ENCODE measurements at places on chromosomes 12 and 14.
A peak's percentile ranks its signal among the peaks of the same experiment; 100 is the strongest.

GRCh38 chr12:50745861-50746260 lies 18.0 kb upstream of the ATF1 start:
- no peak for DNase-seq

- DNase-seq: no peak
These were observed 83.7 kb upstream of the ETV6 start for GRCh38 chr12:11565752-11566151.

- DNase-seq: no peak
These were observed 498.5 kb downstream of the NELL2 start for GRCh38 chr12:44377443-44378187.

GRCh38 chr12:80813820-80814219 lies 97.1 kb downstream of the MYF5 start:
- no peak for DNase-seq

GRCh38 chr12:66688846-66689439 lies 10.1 kb upstream of the GRIP1 start:
- DNase-seq: peak; percentile 77

GRCh38 chr14:85487215-85487614 lies 42.7 kb upstream of the FLRT2 start:
- DNase-seq: no peak

DNA sequence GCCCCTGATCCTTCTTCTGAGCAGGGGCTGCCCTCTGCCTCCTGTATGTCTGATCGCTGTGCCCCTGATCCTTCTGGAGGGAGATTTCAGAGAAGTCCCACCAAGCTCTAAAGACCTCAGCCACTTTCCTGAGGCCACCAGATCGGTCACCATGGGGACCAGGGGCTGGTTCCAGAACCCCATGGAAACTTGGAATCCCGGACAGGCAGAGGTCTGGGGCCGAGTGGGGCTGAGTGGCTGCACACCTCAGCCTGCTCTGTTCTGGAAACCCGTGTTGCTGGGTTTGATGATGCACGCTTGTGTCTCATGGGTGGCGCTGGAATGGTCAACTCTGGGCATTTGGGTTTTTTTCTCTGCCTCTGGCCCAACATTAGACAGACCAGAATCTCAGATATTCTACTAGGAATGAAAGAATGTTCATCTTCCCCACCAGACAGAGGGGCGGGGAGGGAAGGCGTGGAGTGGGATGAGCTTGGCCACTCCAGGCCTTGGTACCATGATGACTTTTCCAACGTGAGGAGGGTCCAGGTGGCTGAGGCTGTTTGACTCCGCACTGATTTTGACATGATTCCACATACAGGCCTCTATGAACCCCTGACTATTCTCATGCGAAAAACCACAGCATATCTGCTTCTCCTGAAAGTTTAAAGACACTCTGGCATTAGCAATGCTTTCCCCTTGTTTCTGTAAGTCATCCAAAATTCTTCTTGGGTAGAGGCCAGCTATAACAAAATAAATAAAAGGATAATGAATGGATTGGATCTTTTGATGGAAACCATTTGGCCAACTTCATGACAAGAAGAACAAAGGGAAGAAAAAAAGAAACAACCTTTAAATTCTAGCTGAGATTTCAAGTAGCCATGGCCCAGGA lies 114.5 kb downstream of the ADGRD1 start:
- DNase-seq: no peak

GRCh38 chr14:82710267-82710841 lies 1176.7 kb upstream of the SEL1L start:
- DNase-seq: peak; percentile 21

DNA sequence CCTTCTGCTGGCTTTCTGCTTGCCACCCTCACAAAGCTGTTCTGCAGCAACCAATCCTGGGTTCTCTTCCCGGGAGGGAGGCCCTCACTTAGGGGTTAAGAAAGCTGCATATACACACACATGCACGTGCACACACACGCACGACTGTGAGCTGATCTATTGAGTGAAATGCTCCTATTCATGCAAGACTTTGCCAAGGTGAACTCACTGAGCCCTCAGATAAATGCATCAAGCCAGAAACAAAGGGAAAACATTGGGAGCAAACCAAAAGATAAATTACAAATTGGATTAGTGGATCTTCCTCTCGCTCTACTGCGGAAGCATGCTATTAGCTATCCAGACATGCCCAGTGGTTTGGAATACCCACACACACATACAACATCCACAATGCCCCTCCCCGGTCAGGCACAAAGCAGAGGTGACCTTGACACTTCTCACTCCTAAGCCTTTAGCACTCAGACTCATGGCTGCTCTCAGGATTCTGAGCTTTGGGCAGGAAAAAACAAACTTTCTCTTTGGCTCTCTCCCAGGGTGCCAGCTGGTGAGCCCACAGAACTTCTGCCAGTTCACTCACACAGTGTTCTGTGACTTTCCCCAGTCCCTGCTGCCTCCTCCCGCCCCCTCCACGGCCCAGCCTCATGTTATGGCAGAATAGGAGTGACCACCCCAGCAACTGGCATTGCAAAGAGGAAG lies 320.0 kb downstream of the DPF3 start:
- no peak for DNase-seq

DNA sequence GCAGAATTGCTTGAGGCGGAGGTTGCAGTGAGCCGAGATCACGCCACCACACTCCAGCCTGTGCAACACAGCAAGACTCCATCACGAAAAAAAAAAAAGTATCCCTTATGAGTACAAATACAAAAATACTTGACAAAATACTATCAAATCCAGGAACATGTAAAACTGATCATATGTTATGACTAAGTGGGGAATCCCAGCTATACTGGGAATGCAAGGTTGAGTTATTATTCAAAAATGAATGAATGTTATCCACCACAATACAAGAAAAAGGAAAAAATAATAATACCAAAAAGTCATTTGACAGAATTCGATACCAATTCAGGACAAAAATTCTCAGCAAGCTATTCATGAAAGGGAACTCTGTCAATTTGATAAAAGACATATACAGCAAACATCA lies 32.6 kb downstream of the MOK start:
- DNase-seq: no peak

GRCh38 chr12:93243689-93244513 lies 133.8 kb upstream of the NUDT4 start:
- DNase-seq: peak; percentile 68

GRCh38 chr14:69312608-69313007 lies 52.6 kb downstream of the GALNT16 start:
- DNase-seq: no peak

- DNase-seq: no peak
These were observed 43.7 kb downstream of the PPP1R13B start for GRCh38 chr14:103803661-103804060.

DNA sequence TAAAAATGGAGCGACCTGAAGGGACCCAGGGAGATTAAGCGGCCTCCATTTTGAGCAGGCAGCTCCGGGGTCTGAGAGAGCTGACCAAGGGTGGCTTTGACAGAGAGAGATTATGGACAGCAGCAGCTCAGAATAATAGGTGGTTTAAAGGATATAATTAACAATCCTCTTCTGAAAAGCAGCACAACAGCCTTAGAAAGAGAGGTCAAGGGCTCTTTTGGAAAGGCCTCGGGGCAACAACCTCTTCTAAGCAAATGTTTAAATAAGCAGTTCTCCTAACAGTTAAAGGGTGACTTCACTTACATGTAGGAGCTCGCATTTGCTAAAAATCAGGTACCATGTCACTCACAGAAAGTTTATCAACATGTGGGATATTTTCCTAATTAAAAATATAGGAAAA lies 87.2 kb upstream of the FRMD6 start:
- DNase-seq: peak; percentile 9

- no peak for DNase-seq
These were observed 263.8 kb downstream of the APAF1 start for GRCh38 chr12:98908866-98909265.

DNA sequence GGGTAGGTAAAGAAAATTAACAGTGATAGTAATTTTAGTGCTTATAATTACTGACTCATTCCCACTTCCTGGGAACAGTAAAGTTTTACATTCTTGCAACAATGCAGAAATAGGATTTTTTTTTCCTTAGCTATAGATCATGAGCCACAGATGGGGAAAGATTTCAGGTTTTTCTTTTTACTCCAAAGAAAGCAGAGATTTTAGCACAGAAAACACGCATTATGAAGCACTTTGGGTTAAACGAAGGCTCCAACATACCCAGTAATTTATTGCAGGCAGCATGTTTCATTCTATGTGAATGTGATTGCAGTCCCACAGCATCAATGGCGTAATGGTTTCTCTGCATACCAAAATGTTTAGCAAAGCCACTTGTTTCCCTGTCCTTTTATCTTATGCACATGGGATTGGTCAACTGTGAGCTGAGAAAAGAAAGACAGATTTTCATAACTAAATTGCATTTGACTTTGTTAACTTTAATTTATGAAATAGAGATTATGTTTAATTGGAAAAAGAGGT lies 124.6 kb upstream of the E2F7 start:
- DNase-seq: no peak

GRCh38 chr12:52139579-52140062 lies 52.2 kb downstream of the KRT80 start:
- peak; percentile 79 for DNase-seq

GRCh38 chr14:34254031-34254430 lies 208.0 kb downstream of the SPTSSA start:
- DNase-seq: no peak

DNA sequence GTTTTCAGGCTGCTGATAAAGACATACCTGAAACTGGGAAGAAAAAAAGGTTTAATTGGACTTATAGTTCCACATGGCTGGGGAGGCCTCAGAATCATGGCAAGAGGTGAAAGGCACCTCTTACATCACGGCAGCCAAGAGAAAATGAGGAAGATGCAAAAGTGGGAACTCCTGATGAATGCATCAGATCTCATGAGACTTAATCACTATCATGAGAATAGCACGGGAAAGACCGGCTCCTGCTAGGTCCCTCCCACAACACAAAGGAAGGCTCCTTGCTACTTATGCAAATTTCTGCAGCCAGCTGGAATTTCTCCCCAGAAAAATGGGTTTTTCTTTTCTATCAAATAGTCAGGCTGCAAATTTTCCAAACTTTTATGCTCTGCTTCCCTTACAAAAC lies 174.1 kb upstream of the RMST start:
- no peak for DNase-seq

GRCh38 chr14:83863042-83863774 lies 1666.7 kb upstream of the FLRT2 start:
- peak; percentile 20 for DNase-seq

DNA sequence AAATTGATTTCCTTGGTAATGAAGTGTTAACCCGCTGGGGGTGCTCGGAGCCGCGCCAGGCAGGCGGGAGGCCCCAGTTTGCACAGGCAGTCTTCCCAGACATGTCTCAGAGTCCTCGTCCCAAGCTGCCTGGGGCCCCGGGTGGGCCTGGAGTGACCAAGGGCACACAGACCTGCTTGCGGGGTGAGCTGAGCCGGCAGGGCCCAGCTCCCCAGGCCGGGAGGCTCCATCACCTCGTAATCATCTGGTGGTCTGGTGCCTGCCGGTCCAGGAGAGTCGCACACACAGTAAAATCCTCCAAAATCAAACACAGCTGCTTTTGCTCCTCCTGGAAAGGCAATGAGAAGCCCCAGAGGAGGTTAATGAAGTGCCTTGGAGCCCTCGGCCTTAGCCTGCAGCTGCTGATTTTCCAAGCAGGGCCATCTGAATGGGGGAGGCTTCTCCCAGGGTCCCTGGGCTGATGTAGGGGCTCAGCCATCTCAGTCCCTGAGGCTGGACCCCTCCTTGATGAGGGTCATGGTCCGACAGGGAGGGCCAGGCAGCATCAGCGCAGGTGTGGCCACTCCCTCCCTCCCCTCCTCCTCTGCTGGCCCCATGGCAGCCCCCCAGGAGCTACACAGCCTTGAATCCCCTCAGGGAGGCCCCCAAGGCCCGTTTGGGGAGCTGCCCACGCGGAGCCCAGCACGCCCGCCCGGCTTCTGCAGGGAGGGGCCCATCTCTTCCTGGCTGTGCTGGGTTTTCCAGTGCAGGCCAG lies 39.4 kb upstream of the FBRSL1 start:
- DNase-seq: no peak

DNA sequence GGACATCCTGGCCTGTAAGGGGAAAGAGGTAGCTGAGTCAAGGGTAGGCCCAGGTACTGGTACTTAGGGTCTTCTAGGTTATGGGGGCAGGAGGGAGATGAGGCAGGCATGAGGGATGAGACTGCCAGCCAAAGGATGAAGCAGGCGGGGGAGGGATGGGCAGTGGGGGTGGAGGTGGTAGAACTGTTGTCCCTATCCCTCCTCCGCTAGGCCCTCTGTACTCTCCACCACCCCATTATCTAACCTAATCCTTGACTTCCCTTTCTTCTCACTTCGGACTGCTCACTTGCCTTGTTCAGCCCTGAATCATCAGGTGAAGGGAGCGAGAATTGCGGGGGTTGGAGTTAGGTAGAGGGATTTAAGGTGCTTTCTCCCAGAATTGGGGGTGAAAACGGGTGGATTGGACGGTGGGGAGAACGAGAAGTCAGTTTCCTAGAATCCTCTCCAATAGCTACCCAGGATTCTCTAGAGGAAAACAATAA lies 562 bp downstream of the PAN2 start:
- no peak for DNase-seq

DNA sequence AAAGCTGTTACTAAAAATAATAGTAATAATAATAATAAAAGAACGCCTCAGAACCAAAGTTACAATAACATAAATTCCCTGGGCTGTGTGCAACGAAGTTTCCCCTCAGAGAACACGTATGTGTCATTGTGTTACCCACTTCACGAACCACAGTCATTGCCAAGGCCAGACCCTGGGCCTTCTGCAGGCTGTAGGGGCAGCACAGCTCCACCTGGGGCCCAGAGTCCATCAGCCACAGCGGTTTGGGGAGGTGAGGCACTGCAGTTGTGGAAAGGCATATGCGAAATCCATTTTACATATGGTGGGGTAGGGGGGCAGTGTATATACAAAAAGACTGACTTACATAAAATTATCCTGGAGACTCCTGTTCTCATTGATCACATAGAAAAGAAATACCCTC lies 56.1 kb downstream of the ESR2 start:
- DNase-seq: no peak

DNA sequence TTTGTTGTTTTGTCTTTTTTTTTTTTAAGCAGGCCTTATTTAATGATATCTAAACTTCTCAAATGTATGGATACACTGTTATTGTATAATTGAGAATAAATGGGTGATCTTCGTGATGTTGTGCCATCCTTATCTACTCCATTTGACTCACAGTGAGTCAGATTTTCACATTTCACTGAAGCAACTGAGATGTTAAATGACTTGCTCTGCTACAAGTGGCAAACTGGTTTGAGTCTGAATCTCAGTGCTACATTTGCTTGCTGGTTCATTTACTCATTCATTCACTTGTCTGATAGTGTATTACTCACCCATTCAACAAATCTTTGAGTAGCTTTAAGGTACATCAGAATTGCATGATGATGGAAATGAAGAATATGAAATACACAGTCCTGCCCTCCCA lies 2.6 kb downstream of the KIAA0586 start:
- DNase-seq: no peak

DNA sequence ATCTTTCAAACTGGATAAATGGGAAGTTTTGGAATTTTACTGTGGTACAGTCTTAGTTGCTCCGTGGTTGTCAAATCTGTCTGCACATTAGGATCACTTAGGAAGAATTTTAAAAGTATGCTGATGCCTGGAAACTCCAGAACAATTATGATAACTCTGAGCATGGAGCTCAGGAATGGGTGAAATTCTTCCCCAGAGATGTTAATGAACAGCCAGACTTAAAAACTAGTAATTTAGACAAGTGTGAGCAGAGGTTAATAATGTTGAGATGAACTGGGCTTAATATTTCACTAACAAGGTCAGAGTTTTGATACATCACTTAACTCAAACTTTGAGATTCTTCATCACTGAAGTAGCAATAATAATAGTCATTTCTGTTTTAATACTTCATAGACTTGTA lies 94.5 kb downstream of the NTS start:
- DNase-seq: no peak
